Heart right ventricle (tissue), 16 donors: ENCODE measurements at places on chromosomes 6 and 20. TPM values are rescaled to one million over a fixed set of nuclear protein-coding genes. Genes with fewer than 3 reads are reported as not detected.

Gene BPIFB1
- total RNA-seq = not detected

Gene COL12A1
- total RNA-seq = 12.7 TPM

Gene CTAGE9
- not detected for total RNA-seq

Gene TAGAP
- 1.3 TPM for total RNA-seq

Gene MYB
- not detected for total RNA-seq

Gene GSTA2
- total RNA-seq = not detected

Gene CBFA2T2
- 11.9 TPM for total RNA-seq

DNA sequence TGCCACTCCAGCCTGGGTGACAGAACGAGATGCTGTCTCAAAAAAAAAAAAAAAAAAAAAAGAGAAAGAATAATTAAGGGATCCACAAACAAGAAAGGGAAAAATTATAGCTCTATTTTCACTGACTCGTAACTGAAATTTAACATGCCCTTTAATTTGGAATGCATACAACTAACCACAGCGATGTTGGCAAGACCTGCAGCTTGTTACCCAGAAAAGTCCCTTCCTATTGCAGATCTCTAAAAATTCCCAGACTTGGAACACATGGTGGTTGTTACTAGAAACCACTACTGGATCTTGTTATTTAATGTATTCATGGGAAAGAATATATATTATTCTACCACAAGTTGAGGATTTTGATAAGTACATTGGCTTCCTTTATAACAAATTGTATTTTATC is 27.8 kb upstream of the SMIM28 start:
- no peak for DNase-seq
- no peak overlapping the region for H3K4me3 ChIP-seq
- no peaks in the 10 kb centered on the region for H3K36me3 ChIP-seq
- peaks cover 10% of the 10 kb centered on the region for H3K4me1 ChIP-seq
- no peak overlapping the region for H3K27ac ChIP-seq

DNA sequence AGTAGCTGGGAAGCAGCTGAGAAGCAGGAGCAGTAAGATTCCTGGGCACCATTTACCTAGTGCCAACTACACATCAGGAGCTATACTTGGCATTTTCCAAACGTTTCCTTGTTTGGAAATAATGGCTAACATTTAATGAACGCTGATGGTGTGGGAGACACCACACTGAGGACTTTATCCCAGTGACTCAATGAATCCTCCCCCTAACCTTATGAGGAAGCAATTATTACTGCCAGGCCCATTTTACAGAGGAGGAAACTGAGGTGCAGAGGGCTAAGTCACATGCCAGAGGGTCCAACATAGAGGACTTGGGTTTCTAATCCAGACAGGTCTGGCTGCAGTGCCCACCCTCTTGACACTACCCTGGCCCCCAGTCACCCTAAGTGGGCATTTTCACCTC is 6.1 kb downstream of the PTGIS start:
- H3K27ac ChIP-seq = peak overlapping the region; percentile 38
- H3K27me3 ChIP-seq = peaks cover 18% of the 10 kb centered on the region
- no peaks in the 10 kb centered on the region for H3K36me3 ChIP-seq
- no peak for DNase-seq
- no peak overlapping the region for H3K4me3 ChIP-seq
- peaks cover 15% of the 10 kb centered on the region for H3K4me1 ChIP-seq

DNA sequence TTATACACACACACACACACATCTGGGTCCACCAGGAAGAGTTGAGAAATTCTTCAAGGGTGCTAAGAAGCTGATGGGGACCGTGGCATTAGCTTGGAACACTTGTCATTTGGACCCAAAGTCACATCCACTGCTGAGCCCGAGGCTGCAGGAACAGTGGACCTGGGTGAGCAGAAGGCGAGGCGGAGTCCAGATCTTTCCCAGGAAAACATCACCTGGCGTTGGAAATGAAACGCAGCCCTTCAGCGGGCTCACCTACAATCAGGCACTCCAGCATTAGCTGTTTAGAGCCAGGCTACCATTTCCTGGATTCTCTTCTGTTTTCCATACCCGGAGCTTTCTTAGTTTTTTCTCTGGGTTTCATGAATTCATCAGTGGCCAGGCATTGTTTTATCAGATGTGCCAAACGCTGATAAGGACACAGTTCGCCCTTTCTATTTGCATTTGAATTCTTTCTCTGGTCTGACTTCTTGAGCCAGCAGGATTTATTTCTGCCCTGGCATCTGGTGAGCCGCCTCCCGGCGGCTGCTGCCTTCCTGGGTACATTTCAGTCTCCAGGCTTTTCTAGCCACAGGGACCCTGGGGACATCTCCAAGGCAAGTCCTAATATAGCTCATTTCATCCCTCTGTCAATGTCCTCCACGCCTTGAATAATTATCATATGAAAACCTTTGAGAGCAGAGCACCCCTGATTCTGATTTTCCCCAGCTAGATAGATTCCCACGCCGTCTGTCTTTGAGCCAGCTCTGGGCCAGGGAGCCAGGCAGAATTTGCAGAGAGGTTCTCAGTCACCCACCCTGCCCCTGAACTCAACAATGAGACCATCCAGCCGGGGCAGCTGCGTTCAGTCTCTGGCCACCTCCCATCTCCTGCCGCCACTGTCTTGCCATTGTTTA is 170.9 kb downstream of the TTLL2 start:
- peaks cover 32% of the 10 kb centered on the region for H3K4me1 ChIP-seq
- no peaks in the 10 kb centered on the region for H3K36me3 ChIP-seq

DNA sequence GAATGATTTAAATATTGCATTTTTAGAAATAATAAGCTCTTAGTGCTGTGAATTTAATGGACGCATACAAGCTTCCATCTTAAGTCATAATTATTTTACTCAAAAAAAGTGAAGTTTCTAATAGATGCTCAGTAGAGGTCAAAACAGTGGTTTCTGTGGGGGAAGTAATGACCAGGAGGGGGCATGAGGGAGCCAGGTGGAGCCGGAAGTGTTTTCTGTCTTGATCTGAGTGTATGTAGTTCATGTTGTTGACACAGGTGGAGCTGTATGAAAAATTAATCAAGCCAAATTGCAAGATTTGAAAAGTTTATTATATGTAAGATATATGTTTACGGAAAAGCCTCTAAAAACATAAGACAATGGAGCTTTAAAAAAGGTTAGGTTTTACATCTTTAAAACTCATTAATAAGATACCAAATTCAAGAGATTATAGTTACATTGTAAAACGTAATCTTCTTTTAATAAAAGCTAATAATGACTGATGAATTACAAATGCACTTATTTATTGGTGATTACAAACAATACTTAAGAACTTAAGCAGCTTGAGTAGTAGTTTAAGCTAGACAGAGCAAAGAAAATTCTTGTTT is 68.0 kb downstream of the PLAGL1 start:
- no peaks in the 10 kb centered on the region for H3K4me1 ChIP-seq
- no peak overlapping the region for H3K27ac ChIP-seq
- no peaks in the 10 kb centered on the region for H3K36me3 ChIP-seq
- no peak for DNase-seq
- H3K27me3 ChIP-seq = no peaks in the 10 kb centered on the region
- H3K4me3 ChIP-seq = no peak overlapping the region

DNA sequence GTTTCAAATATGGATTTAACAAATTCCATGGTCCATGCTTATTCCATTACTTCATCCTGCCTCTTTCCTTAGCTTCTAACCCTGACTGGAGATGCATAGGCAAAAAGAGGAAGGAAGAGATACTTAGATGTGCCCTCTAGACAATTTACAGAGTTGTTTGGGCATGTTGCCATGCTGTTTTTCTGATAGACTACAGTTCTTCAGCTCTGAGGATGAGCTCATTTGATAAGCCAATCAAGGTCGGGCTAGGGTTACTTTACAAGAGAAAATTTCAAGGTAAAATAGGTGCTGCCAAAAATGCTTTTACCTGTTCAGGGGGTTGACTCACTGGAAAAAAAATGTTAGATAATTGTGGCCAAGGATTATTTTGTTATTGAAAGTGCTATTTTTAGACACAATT is 5.9 kb downstream of the HCRTR2 start:
- H3K36me3 ChIP-seq = no peaks in the 10 kb centered on the region
- peaks cover 14% of the 10 kb centered on the region for H3K27me3 ChIP-seq
- H3K27ac ChIP-seq = no peak overlapping the region
- no peaks in the 10 kb centered on the region for H3K4me1 ChIP-seq
- no peak for DNase-seq

GRCh38 chr6:87040729-87041128 is 54.2 kb downstream of the CGA start:
- H3K4me1 ChIP-seq = no peaks in the 10 kb centered on the region
- H3K4me3 ChIP-seq = no peak overlapping the region
- H3K36me3 ChIP-seq = no peaks in the 10 kb centered on the region

GRCh38 chr6:85364344-85364743 is 85.5 kb upstream of the NT5E start:
- H3K4me3 ChIP-seq = no peak overlapping the region
- H3K36me3 ChIP-seq = no peaks in the 10 kb centered on the region
- DNase-seq = no peak
- H3K27ac ChIP-seq = no peak overlapping the region
- no peaks in the 10 kb centered on the region for H3K27me3 ChIP-seq

GRCh38 chr6:79574630-79575225 is 37.5 kb upstream of the LCA5 start:
- no peaks in the 10 kb centered on the region for H3K4me1 ChIP-seq
- no peak for DNase-seq
- H3K4me3 ChIP-seq = no peak overlapping the region
- H3K36me3 ChIP-seq = no peaks in the 10 kb centered on the region
- no peak overlapping the region for H3K27ac ChIP-seq
- no peaks in the 10 kb centered on the region for H3K27me3 ChIP-seq

DNA sequence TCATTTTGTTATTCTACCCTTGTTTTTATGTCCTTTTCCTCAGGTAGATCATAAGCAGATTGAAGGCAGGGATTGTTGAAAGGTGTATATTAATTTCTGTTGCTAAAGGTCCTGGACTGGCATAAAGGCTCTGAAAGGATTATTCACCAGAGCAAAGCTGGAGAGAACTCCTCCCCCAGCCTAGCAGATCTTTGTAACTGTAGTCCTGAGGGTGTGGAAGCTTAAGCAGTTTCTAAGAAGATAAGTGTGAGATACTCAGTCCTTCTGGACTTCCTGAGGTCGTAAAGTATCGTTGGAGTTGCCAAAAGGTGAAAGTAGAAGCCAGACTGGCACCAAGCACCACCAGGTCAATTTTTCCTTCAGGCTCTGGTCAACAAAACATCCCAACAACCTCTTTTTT is 24.2 kb downstream of the CGA start:
- H3K4me1 ChIP-seq = no peaks in the 10 kb centered on the region
- peaks cover 18% of the 10 kb centered on the region for H3K27me3 ChIP-seq
- no peak for DNase-seq
- no peak overlapping the region for H3K4me3 ChIP-seq

- H3K36me3 ChIP-seq = peaks cover 3% of the 10 kb centered on the region
- H3K4me3 ChIP-seq = no peak overlapping the region
- no peak overlapping the region for H3K27ac ChIP-seq
- H3K27me3 ChIP-seq = no peaks in the 10 kb centered on the region
Measured at GRCh38 chr20:38554986-38555385, 26.0 kb upstream of the ADIG start.

DNA sequence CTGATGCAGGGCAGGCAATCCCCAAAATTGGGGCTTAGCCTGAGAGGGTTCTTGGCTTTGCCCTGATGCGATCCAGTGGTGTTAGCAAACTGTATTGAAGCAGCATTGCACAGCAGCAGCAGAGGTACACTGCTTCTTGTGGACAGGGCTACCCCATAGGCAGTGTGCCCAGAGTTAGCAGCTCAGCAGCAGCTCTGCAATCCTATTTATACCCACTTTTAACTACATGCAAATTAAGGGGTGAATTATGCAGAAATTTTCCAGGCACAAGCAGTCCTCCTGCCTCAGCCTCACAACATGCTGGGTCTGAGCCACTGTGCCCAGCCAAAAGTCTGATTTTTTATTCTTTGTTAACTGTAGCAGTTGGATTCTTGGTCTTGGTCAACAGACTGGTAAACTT is 3.8 kb downstream of the C20orf173 start:
- H3K4me3 ChIP-seq = no peak overlapping the region
- no peak for DNase-seq
- no peak overlapping the region for H3K27ac ChIP-seq
- H3K36me3 ChIP-seq = no peaks in the 10 kb centered on the region
- no peaks in the 10 kb centered on the region for H3K27me3 ChIP-seq
